ENCODE measurements at places on chromosomes 5 and 9. TPM values are rescaled to one million over a fixed set of nuclear protein-coding genes. Genes with fewer than 3 reads are reported as not detected.

GRCh38 chr5:9361835-9362234 is 184.0 kb downstream of the SEMA5A start:
- peak; percentile 62 for DNase-seq

- peak; percentile 82 for DNase-seq
Observed at GRCh38 chr5:68303038-68303738, 87.6 kb downstream of the PIK3R1 start.

- peak; percentile 66 for DNase-seq
Observed at GRCh38 chr5:85823462-85824426, 794.0 kb upstream of the COX7C start.

DNA sequence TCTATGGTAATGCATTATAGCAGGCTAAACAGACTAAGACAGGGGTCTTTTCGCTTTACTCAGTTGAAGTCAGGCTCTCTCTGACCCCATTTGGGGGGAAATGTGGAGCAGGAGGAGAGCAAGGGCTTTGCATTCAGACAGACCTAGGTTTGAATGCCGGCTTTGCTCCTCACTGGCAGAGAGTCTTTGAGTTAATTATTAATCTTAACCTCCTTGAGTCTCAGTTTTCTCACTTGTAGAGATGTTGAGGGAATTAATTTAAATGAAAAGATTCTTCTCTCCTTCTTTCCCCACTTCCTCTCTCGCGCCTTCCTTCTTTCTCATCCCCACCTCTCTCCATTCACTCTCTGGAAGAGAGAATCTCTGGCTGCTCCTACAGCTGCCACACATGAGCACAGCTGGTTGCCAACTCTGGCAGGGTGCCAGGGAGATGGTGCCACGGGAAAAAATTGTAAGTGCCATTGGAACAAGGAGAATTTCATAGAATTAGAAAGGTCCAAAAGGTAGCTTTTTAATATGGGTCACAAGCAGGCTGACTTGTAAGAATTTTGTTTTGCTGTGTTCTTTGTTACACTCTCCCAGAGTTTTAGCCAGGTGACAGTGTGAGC is 25.2 kb upstream of the GLRA1 start:
- DNase-seq, result no peak

DNA sequence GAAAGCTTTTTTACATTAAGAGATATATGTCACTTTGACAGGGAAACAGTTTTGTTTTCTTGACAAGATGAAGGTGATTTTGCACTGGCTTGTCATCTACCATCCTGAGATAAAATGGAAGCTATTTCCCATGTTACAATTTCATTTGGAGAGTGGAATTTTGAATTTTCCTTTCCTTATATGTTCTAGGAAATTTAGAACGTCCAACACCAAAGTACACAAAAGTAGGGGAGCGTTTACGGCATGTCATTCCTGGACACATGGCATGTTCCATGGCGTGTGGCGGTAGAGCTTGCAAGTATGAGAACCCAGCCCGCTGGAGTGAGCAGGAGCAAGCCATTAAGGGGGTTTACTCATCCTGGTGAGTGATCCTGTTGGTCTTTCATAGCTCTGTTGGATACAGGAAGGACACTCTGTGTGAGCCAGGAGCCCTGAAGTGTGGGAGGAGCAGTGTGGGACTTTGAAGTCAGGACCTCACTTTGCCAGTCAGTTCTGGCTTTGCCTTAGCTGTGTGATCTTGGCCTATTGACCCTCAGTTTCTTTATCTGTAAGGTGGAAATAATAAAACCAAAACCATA is 887 bp downstream of the PTPDC1 start:
- DNase-seq, result peak; percentile 25

- DNase-seq, result peak; percentile 75
Observed at GRCh38 chr5:69334793-69335268, 2.2 kb upstream of the CCDC125 start.

GRCh38 chr5:170190436-170191134 is 42.2 kb upstream of the C5orf58 start:
- no peak for DNase-seq

GRCh38 chr5:155064580-155064979 is 51.0 kb downstream of the KIF4B start:
- no peak for DNase-seq

DNA sequence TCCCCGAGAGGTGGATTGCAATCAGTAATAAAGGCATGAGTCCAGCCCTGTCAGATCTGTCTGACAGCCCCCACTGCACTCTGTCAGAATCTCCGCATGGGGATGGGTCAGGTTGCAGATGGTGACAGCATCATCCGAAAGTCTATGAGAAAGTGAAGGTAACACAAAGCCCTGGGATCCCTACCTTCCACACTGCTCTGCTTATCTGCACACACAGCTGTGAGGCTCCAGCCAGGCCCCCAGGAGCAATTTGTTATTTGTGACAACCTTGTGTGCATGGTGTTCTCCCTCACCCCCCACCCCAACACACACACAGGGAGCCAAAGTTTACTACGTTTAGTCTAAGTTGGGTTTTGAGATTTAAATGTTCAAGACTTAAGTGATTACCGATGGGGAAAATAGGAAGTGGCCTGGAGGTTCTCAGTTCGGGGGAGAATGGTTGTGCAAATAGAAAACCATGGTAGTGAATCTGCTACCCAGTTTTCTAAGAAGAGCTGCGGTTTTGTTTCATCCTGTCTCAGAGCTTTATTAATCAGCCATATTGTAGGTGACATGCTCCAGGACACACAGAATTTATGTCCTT is 92.7 kb downstream of the SV2C start:
- no peak for DNase-seq

DNA sequence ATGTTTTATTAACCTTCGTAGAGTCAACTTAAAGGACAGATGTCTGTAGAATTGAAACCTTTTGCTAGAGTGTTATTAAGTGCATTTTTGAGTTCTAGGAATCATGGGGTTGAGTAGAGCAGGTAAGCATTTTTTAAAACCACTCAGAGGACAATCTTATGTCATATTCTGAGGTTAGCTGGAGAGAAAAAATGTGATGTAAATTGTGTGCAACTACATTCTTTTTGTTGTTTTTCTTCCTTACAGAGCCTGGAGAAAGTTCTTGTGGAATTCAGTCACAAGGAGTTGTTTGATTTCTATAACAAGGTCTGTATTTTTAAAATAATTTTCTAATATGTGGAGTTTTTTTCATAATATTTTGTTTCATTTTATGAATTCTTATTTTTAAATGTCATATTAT is 206.4 kb downstream of the COMMD10 start:
- DNase-seq, result no peak

DNA sequence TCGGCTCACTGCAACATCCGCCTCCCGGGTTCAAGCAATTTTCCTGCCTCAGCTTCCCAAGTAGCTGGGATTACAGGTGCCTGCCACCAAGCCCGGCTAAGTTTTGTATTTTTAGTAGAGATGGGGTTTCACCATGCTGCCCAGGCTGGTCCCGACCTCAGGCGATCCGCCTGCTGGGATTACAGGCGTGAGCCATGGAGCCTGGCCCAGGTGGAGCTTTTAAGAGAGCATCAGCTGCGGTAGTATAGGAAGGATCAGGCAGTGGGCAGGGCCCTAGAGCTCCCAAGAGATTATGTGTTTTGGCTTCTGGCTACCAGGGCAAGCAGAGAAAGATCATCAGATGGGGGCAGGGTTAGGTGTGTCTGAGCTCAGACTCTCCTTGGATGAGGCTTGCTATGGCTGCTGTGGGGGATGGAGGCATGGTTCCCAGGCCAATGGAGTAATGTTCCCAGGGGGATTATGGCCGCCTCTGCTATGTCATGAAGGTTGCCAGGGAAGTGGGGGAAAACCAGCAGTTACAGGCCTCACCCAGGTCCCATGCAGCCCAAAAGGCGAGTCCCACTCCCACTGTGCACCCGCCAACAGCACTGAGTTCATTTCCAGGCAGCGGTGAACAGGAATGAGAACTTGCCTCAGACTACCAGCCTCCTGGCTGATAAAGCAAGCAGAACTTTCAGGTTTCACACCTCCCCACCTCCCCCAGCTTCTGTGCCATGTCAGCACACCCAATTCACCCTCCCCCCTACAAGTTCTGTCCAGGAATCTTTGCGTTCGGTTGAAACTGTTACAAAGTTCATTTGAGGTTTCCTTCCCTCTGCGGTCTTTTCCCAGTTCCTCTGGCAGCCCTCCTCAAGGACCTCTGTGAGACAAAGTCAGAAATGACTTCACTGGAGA is 507.6 kb downstream of the SPATA31D1 start:
- DNase-seq, result no peak

DNA sequence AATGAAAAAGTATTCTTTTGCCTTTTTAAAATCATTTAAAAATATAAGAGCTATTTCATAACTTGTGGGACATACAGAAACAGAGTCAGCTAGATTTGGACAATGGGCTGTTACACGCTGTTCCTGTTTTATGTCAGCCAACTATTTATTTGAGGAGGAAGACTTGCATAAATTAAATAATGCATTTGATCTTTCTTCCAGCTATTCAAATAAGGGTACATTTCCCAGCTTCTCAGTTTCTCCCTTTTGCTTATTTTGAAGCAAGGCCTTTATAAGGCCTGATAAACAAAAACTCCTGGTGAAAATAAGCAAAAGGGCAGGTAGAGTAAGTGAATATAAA is 6.5 kb downstream of the STOM start:
- no peak for DNase-seq

Gene CDH10
- total RNA-seq, result not detected

DNA sequence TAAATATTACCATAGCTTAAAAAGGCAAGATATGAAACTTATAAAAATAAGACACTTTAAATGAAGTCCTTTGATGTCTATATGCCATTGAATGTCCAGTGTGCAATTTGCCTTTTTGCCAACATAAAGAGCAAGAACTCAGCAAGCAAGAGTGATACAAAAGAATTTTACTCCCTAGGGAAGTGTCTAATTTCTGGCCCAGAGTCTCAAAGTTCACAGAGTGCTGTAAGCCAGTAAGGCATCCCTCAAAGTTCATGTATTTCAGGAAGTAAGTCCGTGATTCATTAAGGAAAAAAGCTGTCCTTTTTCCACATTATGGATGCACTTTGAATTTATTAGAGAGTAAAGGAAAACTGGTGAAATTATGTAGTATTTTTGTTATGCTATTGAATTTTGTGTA is 185.2 kb downstream of the CCDC171 start:
- peak; percentile 2 for DNase-seq

GRCh38 chr5:19322716-19323485 is 665.1 kb downstream of the CDH18 start:
- DNase-seq, result peak; percentile 74

GRCh38 chr9:92405818-92406217 is 1.4 kb upstream of the OGN start:
- no peak for DNase-seq

Gene HAPLN1
- total RNA-seq, result not detected

GRCh38 chr5:87115839-87116364 is 151.8 kb upstream of the RASA1 start:
- no peak for DNase-seq

DNA sequence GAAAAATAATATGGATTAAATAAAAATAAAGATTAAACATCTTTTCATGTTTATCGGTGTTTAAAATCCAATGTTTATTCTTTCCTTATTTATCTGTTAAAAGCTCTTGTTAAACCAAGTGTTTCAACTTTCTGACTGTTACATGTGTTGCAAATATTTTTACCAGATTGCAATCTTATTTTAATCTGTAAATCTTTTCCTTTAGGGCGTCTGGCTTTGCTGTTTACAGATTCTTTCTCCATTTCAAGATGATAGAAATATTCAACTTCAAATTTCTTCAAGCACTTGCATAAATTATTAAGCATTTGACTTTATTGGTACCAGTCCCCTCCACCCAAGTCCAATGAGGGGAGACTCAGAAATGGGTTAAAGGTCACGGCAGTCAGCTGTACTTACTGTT is 16.9 kb upstream of the ABCA1 start:
- no peak for DNase-seq

Gene PCDHA6
- total RNA-seq, result 0.12 TPM

Gene LURAP1L
- total RNA-seq, result 0.98 TPM

Gene OGN
- not detected for total RNA-seq

Gene SNCAIP
- total RNA-seq, result not detected

- DNase-seq, result no peak
Observed at GRCh38 chr9:34341659-34342295, 12.4 kb downstream of the NUDT2 start.

DNA sequence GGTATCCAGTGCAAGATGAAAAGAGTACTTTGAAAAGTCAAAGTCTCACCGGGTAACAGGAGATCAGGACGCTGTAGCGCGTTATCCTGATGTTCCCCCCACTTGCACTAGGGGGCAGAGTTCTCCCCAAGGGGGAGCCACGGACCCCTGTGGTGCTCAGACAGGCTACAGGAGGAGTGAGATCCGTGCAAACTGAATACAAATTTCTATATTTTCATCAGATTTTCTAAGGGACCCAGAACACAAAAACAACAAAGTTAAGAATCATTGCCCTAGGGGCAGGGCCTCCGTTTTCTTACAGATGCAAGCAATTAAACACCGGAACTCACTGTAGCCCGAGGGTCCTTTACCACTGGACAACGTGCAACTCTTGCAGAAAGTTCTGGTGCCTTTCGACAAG is 2.0 kb downstream of the MYO10 start:
- DNase-seq, result peak; percentile 84

GRCh38 chr9:92100237-92100911 is 14.8 kb downstream of the SPTLC1 start:
- DNase-seq, result peak; percentile 71

DNA sequence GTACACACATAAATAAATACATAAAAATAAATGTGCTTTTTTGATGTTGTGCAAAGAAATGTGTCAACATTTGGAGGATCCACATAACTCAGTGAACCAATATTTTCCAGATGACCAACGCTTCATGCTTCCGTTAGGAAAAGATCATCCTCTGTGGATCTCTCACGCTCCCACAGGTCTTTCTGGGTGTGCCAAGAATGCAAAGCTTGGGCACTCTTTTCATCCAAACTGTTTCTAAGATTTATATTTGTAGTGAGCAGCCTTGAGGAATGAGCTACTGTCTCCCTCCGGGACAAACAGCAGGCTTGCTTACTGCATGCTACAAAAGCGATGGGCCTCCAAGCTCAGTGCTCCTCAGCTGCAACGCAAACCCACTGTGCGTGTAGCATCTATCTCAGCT is 46.2 kb upstream of the RUFY1 start:
- DNase-seq, result no peak

DNA sequence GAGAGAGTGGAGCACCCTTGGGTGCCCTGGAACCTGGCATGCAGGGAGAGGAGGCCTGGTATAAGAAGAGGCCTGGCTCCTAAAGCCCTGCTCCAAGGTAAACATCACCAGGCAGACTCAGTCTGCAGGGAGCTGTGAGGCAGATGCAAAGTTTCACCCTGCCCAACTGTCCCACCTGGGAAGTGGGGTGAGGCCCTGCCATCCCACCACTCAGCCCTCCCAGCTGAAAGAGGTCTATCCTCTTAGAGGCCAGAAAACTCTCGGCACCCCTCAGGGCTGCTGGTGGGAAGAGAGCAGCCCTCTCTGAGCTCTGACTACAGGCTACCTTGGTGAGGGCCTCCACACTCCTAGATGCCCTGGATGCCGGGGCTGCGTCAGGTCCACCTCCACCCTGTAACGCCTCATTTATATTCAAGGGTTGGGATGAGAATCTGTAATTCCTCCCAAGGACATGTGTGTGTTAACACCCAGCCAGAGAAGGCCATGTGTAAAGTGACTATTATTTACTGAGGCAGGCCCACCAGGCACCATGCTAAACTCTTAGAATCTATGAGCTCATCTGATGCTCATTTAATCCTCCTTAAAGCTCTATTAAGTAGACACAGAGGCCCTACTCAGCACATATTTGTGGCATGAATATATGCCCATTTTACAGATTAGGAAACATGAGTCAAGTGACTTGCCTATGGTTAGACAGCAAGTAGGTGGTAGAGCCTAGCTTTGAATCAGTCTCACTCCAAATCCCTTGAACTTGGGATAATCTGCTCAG is 205.9 kb downstream of the FSTL4 start:
- DNase-seq, result no peak

GRCh38 chr9:26292943-26293342 is 599.7 kb downstream of the CAAP1 start:
- peak; percentile 90 for DNase-seq

GRCh38 chr5:31496301-31496700 is 35.6 kb downstream of the DROSHA start:
- DNase-seq, result no peak

Data from RPMI7951 (cell line).